ENCODE measurements at places on chromosomes 6 and 20.
A peak's percentile ranks its signal among the peaks of the same experiment; 100 is the strongest.

DNA sequence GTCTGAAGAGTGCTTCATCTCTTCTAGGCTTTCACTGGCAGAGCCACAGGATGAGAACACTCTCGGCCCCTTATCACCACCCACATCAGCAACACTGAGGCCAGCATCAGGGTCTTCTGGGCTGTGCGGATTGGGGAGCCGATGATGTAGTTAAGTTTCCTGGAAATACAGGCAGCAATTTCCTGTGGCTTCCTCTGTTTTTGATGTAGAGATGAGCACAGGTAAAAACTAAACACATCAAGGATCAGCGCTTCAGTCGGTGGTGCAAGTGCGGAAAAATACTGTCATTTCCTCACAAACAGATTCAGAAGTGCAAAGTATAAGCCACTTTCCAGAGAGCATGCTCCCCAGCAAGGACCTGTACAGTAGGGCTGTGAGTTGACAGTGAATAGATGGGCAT lies 62.6 kb downstream of the BACH2 start:
- DNase-seq: peak; percentile 49

- no peak for DNase-seq
Measured at GRCh38 chr6:13874191-13874549, 50.6 kb upstream of the RNF182 start.

- no peak for DNase-seq
Measured at GRCh38 chr20:64222291-64222735, 33.2 kb upstream of the PCMTD2 start.

- DNase-seq: no peak
Measured at GRCh38 chr6:146881228-146882181, 282.7 kb downstream of the ADGB start.

GRCh38 chr20:20353576-20353975 lies 14.3 kb upstream of the INSM1 start:
- no peak for DNase-seq

GRCh38 chr6:124753562-124754105 lies 208.6 kb upstream of the RNF217 start:
- no peak for DNase-seq

DNA sequence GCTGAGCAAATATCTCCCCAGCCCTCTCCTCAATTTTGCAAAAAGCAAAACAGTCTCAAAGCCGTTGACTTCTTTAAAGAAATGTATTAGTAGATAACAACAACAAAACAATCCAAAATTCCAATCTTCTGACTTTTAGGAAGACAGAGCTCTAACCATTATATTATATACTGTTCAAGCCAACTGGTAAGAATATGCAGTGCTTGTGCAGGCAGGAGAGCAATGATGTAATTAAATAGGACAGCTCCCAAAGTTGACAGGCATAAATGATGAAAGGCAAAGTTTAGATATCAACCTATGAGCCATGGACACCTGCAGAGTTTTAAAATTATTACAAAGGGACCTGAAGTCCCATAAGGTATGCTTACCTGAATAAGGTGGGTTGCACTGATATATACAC lies 16.6 kb upstream of the CEP85L start:
- no peak for DNase-seq

DNA sequence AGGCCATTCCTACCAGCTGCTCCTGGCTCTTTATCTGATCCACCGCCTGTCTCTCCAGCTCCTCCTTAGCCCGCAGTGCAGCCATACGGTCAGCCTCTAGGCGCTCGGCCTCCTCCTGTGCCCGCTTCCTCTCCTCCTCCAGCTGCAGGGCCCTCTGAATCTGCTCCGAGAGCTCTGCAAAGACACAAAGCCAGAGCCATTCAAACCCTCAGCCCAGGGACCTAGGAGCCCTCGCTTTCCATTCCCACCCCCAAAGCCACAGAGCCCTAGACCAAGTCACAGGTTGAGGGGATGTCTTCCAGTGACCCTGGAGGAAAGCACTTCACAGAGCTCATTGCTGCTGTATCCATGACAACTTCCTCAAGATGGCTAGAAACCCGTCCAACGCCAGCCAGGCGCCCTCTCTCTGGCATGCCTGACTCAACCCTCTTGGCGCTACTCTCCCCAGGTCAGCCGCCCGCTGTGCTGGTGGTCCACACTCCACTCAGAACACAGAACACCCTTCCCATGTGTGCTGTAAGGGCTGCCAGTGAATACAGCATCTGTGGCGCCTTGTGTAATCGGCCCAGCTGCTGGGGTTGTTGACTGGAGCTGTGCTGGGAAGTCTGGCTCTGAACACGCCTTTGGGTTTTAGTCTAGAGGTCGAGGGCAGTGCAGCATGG lies 49.3 kb downstream of the EZR start:
- DNase-seq: no peak

DNA sequence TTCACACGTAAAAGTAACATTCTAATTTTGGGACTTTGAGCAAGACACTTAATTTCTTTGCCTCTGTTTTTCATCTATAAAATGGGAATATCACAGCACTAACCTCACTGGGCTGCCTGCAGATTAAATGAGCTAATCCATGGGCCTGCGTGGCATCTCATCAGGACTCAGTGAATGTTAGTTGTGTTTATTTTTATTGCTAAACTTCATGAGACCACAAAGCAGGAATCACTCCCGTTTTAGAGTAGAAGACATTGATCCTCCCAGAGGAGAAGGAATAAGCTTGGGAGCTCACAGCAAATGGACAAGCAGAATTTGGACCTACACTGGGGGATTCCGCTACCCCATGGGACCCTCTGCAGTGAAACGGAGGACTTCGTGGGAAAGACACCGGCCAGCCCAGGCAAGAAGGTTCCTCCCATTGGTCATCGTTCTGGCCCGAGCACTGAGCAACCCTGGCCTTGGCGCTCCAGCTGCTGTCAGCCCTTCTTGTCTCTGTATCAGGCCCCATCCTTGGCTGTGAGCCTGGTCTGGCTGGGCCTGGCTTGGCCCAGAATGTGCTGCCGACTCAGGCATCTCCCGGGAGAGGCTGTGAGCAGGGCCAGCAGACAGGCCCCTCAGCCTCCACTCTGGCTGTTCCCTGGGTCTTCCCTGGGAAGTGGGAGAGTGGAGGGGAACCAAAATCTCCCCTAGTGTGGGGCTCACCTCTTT lies 79.8 kb downstream of the NFATC2 start:
- DNase-seq: no peak

GRCh38 chr20:50323209-50323608 lies 132.6 kb downstream of the CEBPB start:
- no peak for DNase-seq

GRCh38 chr6:85482905-85483700 lies 33.2 kb downstream of the NT5E start:
- peak; percentile 84 for DNase-seq

- DNase-seq: no peak
Measured at GRCh38 chr6:36703982-36704381, 6.4 kb downstream of the RAB44 start.

- DNase-seq: no peak
Measured at GRCh38 chr20:38338849-38339520, 7.3 kb upstream of the LBP start.

GRCh38 chr6:145643760-145644159 lies 91.6 kb downstream of the EPM2A start:
- DNase-seq: no peak

DNA sequence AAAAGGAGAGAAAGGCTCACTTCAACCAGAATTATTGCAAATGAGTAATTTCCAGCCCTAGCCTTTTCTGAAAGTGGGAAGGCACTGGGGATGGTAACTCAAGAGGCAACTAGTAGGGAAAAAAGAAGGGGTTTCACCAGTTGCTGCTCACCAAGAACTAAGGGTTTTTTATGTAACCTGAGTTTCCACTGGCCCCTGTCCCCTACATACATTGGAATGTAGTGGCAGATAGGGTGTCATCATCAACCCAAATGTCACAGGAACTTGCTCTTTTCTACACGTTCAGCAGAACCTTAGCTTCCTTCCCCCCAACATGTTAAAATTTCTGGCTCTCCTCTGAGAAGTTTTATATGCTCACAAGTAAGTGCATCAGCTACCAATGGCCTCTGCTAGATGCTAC lies 38.2 kb upstream of the PKHD1 start:
- no peak for DNase-seq

All from activated CD4-positive, CD25-positive, alpha-beta regulatory T cell treated with anti-CD3 and anti-CD28 coated beads, Interleukin-2, amount 50 U/mL, for 72 hours (primary cell).